ENCODE measurements at places on chromosomes 2 and 18.

- peaks cover 4% of the 10 kb centered on the region for H3K36me3 ChIP-seq
- H3K27me3 ChIP-seq = no peaks in the 10 kb centered on the region
- no peak overlapping the region for H3K27ac ChIP-seq
- H3K4me3 ChIP-seq = no peak overlapping the region
These were observed 26.2 kb downstream of the GPATCH11 start for GRCh38 chr2:37110306-37111212.

GRCh38 chr2:156647377-156648010, 211.3 kb downstream of the GPD2 start:
- DNase-seq = no peak
- no peaks in the 10 kb centered on the region for H3K4me1 ChIP-seq
- no peak overlapping the region for H3K27ac ChIP-seq
- no peaks in the 10 kb centered on the region for H3K27me3 ChIP-seq

- H3K4me3 ChIP-seq = no peak overlapping the region
- H3K27me3 ChIP-seq = no peaks in the 10 kb centered on the region
- H3K36me3 ChIP-seq = no peaks in the 10 kb centered on the region
- no peak overlapping the region for H3K27ac ChIP-seq
- H3K4me1 ChIP-seq = no peaks in the 10 kb centered on the region
These were observed 45.1 kb upstream of the ACAA2 start for GRCh38 chr18:49858309-49859020.

GRCh38 chr2:2192091-2192955, 138.8 kb downstream of the MYT1L start:
- no peak overlapping the region for H3K27ac ChIP-seq
- DNase-seq = no peak

GRCh38 chr2:45468279-45468678, 142.8 kb downstream of the SRBD1 start:
- no peak overlapping the region for H3K4me3 ChIP-seq
- DNase-seq = no peak
- no peak overlapping the region for H3K27ac ChIP-seq
- no peaks in the 10 kb centered on the region for H3K36me3 ChIP-seq

DNA sequence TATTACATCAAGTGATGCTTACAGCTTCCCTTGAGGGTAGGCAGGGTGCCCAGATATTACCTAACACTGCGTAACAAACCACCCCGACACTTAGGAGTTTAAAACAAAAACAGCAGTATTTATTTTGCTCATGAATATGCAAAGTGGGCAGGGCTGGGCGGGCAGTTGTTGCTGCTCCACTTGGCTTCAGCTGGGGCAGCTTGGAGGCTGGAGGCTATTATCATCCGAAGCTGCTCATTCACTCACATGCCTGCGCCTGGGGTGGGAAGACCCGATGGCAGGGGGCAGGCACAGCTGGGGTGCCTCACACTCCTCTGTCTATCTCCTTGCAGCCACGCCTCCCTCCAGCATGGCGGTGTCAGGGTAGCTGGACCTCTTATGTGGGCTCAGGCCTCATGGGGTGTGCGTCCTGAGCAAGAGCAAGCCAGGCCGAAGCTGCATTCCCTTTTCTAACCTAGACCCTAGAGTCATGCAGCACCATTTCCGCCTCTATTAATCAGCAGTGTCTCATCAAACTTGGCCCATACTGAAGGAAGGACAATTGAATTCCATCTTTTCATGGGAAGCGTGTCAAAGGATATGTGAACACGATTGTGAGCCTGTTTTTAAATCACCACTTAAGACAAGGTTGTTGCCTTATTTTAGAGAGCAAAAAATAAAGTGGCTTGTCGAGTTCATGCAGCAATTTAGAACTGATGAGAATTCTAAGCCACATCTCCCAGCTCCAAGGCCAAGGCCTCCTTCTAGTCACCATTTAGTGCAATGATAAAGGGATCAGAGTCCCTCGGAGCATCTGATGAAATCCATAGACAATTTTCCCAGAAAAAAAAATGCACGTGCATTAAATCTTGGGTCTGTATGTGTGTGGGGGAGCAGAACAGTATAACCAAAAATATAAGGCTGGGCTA, 54.9 kb downstream of the SDC1 start:
- peaks cover 6% of the 10 kb centered on the region for H3K4me1 ChIP-seq
- no peak overlapping the region for H3K4me3 ChIP-seq
- no peak overlapping the region for H3K27ac ChIP-seq
- H3K27me3 ChIP-seq = no peaks in the 10 kb centered on the region
- DNase-seq = no peak
- no peaks in the 10 kb centered on the region for H3K36me3 ChIP-seq

GRCh38 chr2:170530284-170530745, 184.8 kb upstream of the SP5 start:
- H3K27me3 ChIP-seq = no peaks in the 10 kb centered on the region
- no peak overlapping the region for H3K27ac ChIP-seq
- DNase-seq = no peak
- no peaks in the 10 kb centered on the region for H3K4me1 ChIP-seq

- no peak overlapping the region for H3K27ac ChIP-seq
- H3K4me3 ChIP-seq = no peak overlapping the region
- no peaks in the 10 kb centered on the region for H3K27me3 ChIP-seq
- no peaks in the 10 kb centered on the region for H3K36me3 ChIP-seq
These were observed 40.5 kb downstream of the CHMP3 start for GRCh38 chr2:86522711-86523110.

DNA sequence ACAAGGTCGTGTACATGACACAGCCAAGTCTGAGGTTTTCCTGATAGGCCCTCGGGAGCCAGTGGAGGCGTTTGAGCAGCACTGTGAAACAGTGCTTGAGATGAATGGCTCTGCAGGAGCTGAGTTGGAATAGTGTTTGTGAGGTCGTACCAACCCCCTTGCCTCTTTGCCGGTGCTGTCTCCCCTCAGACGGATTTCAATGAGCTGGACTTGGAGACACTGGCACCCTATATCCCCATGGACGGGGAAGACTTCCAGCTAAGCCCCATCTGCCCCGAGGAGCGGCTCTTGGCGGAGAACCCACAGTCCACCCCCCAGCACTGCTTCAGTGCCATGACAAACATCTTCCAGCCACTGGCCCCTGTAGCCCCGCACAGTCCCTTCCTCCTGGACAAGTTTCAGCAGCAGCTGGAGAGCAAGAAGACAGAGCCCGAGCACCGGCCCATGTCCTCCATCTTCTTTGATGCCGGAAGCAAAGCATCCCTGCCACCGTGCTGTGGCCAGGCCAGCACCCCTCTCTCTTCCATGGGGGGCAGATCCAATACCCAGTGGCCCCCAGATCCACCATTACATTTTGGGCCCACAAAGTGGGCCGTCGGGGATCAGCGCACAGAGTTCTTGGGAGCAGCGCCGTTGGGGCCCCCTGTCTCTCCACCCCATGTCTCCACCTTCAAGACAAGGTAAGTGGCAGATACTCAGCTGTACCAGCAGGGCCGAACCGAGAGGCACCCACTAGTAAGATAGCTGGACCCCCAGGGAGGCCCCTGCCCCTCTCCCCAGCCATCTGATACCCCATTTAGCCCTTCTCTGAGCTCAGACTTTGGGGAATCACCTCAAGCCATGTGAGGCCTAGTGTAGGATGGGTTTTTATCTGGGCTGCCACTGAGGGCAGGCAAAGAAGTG, 83.1 kb downstream of the EPAS1 start:
- no peak overlapping the region for H3K27ac ChIP-seq
- DNase-seq = no peak
- no peaks in the 10 kb centered on the region for H3K27me3 ChIP-seq
- no peaks in the 10 kb centered on the region for H3K36me3 ChIP-seq
- H3K4me3 ChIP-seq = no peak overlapping the region

- H3K4me1 ChIP-seq = no peaks in the 10 kb centered on the region
- H3K27me3 ChIP-seq = no peaks in the 10 kb centered on the region
- H3K27ac ChIP-seq = no peak overlapping the region
- no peaks in the 10 kb centered on the region for H3K36me3 ChIP-seq
- peak; percentile 54 for DNase-seq
These were observed 23.7 kb upstream of the MYO5B start for GRCh38 chr18:50218432-50219197.

- H3K27me3 ChIP-seq = no peaks in the 10 kb centered on the region
- H3K4me3 ChIP-seq = peak overlapping the region; percentile 94
- peak; percentile 36 for DNase-seq
- H3K27ac ChIP-seq = peak overlapping the region; percentile 65
These were observed 1.1 kb downstream of the ITGAV start for GRCh38 chr2:186590759-186591505.

DNA sequence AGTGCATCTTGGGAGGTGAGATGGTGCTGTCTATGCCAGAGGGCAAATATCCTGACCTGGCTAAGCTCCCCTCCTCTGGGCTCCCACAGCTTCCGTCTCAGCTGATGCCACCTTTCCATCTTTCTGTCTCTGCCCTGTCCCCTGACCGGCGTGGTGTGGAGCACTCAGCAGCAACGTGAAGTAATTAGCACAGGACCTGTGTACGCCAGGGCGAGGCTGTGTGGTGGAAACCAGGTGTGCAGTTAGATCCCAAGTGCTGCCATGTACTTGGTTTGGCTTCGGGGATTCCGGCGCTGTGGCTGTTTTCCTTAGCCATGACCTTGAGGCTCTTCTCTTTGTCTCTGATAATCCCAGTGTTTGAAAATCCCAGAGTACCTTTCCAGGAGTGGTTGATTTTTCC, 36.5 kb downstream of the COA5 start:
- H3K36me3 ChIP-seq = peaks cover 42% of the 10 kb centered on the region
- no peaks in the 10 kb centered on the region for H3K27me3 ChIP-seq
- no peak overlapping the region for H3K4me3 ChIP-seq
- no peak overlapping the region for H3K27ac ChIP-seq
- DNase-seq = no peak

DNA sequence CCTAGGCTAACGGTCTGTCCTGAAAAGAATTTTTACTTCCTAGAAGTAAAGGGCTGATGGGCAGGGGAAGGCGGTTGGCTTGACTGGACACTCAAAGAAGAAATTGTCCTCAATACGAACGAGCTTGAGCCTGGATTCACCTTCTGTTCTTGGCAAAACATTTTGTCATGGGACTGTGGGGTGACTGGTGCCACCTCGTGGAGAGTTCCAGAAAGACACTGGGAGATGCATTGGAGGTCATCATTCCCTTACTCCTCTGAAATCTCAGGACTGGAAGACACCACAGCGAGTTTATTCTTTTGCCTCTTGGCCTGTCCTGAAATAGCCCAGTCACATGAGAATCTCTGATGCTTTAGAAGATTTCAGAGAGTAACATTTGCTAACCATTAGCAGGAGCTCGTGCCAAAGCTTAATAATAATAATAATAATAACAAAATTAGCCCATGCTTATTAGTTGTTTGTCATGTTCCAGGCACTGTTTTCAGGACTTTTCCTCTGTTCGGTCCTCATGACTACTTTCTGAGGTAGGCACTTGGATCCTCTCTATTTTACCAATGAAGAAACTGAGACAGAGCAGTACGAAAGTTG, 44.5 kb downstream of the TMEM182 start:
- peak; percentile 18 for DNase-seq
- no peak overlapping the region for H3K27ac ChIP-seq
- H3K36me3 ChIP-seq = no peaks in the 10 kb centered on the region
- H3K27me3 ChIP-seq = no peaks in the 10 kb centered on the region

DNA sequence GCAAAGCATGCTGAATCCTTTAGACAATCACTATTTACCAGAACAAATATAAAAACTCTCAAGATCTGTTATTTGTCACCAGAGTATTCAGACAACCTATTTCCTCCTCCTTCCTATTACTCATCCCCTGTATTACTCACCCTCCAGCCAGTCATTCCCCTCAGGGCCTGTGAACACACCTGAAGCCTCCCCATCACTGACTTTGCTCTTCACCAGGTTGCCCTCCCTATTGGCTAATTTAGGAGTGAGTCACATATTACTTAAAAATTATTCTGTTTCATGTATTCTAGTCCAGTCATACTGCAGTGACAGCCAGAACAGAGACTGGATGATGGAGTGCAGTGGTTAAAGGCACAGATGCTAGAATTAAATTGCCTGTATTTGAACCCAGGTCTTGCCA, 3.7 kb upstream of the ATG16L1 start:
- DNase-seq = no peak
- H3K4me1 ChIP-seq = no peaks in the 10 kb centered on the region
- no peaks in the 10 kb centered on the region for H3K36me3 ChIP-seq
- no peak overlapping the region for H3K27ac ChIP-seq

DNA sequence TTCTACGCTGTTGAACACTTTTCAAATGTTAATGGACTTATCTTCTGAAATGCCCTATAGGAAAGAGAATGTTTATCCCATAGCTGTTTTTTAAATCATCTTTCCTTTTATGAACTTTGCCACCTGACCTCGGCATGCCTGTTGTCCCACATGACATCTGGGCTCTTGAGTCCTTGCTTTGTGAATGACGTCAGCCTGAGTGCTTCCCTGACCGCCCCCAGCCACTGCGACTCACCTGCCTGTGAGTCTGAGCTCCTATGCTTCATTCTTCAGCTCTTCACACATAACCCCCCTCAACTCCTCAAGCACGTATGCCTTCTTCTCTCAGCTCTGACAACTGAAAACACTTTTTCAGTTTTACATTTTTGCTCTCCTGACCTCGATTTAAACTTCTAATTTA, 166.8 kb downstream of the DCDC2C start:
- DNase-seq = no peak
- H3K36me3 ChIP-seq = no peaks in the 10 kb centered on the region
- H3K4me3 ChIP-seq = no peak overlapping the region
- no peaks in the 10 kb centered on the region for H3K4me1 ChIP-seq
- no peaks in the 10 kb centered on the region for H3K27me3 ChIP-seq

DNA sequence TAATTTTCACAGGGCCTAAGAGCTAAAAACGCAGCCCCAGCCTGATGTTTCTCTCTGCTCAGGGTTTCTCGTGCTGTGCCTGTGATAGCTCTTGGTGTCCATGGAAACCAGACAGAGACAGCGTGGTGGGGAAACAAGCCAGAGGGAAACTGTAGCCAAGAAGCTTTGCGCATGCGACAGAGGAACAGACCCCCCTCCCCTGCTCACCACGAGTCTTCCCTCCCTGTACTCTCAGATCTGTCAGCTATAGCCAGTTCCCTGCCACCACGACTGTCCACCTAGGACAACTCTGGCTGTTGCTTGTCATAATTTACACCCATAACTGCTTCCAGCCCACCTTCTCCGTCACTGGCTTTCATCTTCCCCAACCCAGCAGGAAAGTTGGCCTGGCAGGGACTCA, 13.2 kb upstream of the DNAJC27 start:
- no peak for DNase-seq
- H3K27me3 ChIP-seq = no peaks in the 10 kb centered on the region
- H3K27ac ChIP-seq = no peak overlapping the region
- H3K4me1 ChIP-seq = no peaks in the 10 kb centered on the region
- H3K4me3 ChIP-seq = no peak overlapping the region
- H3K36me3 ChIP-seq = no peaks in the 10 kb centered on the region

DNA sequence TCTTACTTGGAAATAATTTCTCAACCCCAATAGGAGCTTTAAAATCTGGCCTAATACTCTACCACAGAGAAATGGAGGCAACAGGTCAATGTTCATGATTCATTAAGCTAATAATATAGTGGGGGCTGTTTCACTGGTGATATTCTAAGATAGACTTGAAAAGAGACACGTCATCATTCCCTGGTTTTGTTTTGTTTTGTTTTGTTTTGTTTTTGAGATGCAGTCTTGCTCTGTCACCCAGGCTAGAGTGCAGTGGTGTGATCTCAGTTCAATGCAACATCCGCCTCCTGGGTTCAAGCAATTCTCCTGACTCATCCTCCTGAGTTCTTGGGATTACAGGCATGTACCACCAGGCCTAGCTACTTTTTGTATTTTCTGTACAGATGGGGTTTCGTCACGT, 37.5 kb upstream of the SOS1 start:
- H3K4me3 ChIP-seq = no peak overlapping the region
- H3K36me3 ChIP-seq = no peaks in the 10 kb centered on the region
- DNase-seq = no peak
- H3K27ac ChIP-seq = no peak overlapping the region
- H3K4me1 ChIP-seq = no peaks in the 10 kb centered on the region

GRCh38 chr2:165440367-165440766, 29.1 kb upstream of the CSRNP3 start:
- no peak overlapping the region for H3K27ac ChIP-seq
- H3K27me3 ChIP-seq = no peaks in the 10 kb centered on the region
- H3K4me1 ChIP-seq = peaks cover 5% of the 10 kb centered on the region
- no peak overlapping the region for H3K4me3 ChIP-seq

Measured in MM.1S (cell line).